ENCODE measurements at places on chromosomes 3 and 15. TPM values are rescaled to one million over a fixed set of nuclear protein-coding genes. Genes with fewer than 3 reads are reported as not detected.
A peak's percentile ranks its signal among the peaks of the same experiment; 100 is the strongest.

The GOLGA6L7 gene
- total RNA-seq = not detected

The EPHB1 gene
- total RNA-seq = 17.4 TPM

The ITIH3 gene
- total RNA-seq = not detected

The MFGE8 gene
- total RNA-seq = 66.0 TPM

The TNNC1 gene
- 1.2 TPM for total RNA-seq

The DNAH1 gene
- 0.35 TPM for total RNA-seq

The GOLGA8T gene
- 0.30 TPM for total RNA-seq

The CX3CR1 gene
- not detected for total RNA-seq

The SCG5 gene
- 2.4 TPM for total RNA-seq

The ADIPOQ gene
- not detected for total RNA-seq

The FBLN2 gene
- total RNA-seq = 9.4 TPM

The OR5K2 gene
- total RNA-seq = not detected

The ACP3 gene
- total RNA-seq = not detected

- DNase-seq = no peak
These were observed 693.7 kb downstream of the MCTP2 start for GRCh38 chr15:94924971-94925598.

DNA sequence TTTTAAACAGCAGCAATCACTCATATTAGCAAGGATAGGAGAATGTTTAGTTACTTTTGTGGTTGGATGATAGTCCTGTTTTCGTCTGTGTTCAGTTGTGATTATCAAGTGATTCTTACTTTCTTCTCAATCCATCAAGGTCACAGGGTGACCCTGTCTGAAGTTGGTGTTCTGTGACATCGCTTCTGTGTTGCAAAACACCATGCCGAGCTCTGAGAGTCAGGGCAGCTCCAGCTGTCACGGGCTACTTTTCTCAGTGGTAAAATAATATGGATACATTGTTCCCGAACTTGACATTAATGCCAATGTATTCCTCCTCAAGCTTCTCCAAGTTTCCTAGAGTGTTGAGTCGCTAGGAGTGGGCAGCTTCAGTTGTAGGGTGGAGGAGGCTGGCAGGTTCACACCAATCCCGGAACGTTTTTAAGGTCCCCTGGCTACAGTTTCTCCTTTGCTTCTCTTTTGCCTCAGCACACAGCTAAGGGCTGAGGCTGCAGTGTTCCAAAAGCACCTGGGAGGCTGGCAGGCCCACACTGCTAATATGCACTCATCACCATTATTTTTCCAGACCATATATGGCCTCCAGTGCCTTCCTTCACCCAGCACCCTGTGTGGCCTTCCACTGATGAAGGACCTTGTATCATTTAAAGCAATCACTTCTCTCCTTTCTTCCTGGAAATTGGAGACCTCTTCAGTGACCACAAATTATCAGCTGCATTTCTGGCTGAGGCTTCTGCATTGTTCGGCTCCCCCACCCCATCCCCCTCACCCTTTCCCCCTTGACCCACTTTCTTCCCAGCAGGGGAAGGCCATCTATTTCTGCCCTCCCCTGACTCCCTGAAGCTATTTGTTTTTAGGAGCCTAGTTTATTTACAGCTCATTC, 25.8 kb downstream of the COLQ start:
- DNase-seq = no peak

GRCh38 chr15:56586206-56586605, 121.3 kb upstream of the MNS1 start:
- DNase-seq = no peak

GRCh38 chr3:14297784-14298236, 104.6 kb upstream of the SLC6A6 start:
- DNase-seq = no peak

GRCh38 chr3:149881879-149882278, 68.9 kb downstream of the RNF13 start:
- no peak for DNase-seq

GRCh38 chr3:141129541-141130011, 78.4 kb downstream of the SPSB4 start:
- no peak for DNase-seq

DNA sequence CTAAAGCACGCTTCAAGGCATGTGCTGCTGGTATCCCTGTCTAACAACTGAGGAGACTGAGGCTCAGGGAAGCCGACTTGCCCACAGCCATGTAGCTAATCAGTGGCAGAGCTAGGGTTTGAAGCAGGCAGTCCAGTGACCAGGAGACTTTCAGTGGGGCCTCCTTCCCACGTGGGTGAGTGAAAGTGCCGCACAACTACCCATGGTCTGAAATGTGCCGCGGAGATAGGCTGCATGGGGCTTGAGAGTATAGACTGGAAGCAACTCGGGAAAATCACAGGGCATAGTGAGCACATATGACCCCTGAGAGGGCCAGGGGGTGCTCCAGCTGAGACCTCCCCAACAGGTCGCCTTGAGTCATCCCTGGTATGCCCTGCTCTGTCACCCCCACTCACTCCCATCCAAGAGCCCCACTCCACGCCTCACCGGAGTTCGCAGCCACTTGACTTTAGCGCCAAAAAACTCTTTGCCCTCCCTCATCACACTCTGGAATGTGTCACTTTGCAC, 19.1 kb downstream of the FAM174B start:
- DNase-seq = no peak

- DNase-seq = peak; percentile 65
These were observed 17.8 kb upstream of the ERICH6 start for GRCh38 chr3:150721285-150722130.

GRCh38 chr15:58410353-58410752, 21.4 kb upstream of the LIPC start:
- DNase-seq = peak; percentile 77

DNA sequence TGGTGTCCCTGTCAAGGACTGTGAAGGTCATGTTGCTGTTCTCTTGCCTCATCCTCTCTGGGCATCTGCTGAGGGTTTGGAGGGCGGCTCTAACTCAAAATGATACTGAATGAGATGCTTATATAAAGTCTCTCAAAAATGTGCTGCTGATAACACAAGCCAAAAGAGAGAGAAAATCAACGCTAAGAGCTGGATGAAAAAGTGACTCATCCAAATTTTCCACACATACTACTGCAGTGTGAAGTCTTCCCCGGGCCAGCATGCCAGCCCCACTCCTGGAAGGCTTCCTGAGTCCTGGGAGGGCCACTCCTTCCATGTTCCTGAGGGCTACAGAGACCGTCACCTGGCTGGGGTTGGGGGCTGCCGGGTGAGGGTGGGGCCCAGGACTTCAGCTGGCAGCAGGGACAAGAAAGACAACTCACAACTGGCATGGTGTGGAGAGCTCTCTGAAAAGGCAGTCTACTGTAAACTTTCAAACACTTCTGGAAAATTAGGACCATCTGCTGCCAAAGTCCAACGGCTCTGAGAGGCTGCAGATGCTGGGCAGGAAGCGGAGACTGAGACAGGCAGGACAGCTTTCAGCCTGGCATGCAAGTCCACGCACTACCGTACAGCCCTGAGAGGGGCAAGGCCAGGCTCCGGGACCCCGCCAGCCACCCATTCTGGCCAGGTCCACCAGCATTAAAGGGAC, 200.3 kb downstream of the ADAMTS17 start:
- DNase-seq = no peak

- no peak for DNase-seq
These were observed 62.0 kb upstream of the MRPL3 start for GRCh38 chr3:131564812-131565211.

DNA sequence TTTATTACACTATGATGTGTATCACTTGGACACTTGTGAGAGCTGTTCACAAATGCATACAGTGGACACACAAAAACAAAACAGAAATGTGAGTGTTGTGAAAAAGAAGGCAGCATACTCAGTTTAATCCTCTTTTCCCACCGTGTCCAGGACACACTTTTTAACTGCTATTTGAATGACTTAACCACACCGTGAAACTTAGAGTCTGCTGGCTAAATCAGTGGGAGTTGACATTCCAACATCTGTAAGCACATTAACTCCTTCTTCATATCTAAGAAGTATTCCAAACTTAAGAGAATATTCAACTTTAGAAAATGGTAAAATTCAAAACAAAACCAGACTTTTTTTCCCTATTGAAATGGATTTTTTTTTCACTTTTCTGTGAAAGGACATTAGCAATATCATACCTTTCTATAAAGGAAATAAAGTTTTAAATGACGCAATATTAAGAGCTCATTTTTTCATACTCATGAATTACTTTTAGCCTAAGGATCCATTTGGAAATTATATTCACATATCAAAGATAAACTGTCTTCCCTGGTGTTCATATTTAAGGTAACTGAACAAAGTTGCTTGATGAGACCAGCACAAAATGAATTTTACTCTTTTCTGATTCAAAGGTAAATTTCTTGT, 316.6 kb downstream of the RBMS3 start:
- peak; percentile 43 for DNase-seq

GRCh38 chr15:98221144-98221543, 260.6 kb downstream of the ARRDC4 start:
- DNase-seq = no peak

DNA sequence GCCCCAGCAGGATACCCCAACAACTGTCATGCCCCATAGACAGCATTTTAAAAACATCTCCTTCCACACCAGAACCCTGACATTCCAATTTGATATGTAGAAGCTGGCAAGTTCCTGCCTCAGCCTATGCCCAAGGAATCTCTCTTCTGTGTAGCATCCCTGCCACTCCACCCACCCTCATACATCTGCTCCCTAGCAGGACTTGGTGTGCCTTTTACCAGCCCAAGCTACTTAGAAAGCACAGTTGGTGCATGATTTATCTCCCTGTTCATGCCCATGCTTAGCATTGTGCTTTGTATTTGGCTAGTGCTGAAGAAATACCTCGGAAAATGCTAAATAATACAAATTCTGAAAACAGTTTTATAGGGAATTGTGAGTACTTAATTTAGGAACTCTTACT, 236.9 kb upstream of the HES1 start:
- DNase-seq = no peak

DNA sequence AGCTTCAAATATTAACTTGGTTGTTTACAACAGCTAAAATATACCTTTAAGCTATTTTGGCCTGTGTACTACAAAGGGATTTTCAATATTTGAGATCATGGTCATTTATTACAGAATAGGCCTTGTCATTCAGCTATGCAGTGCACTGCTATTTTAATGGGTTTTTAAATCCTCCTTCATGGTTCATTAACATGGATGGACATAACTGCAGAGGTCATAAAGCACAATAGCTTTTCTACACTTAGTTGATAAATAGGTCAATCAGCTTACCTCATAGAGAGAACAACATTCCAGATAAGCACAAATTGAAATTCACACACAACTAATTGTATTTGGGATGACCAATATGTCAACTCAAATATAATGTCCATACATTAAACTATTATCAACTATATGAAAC, 403.7 kb downstream of the CNTN3 start:
- no peak for DNase-seq

GRCh38 chr3:135860761-135861160, 104.8 kb upstream of the PPP2R3A start:
- no peak for DNase-seq

GRCh38 chr3:181454451-181455027, 257.2 kb upstream of the SOX2 start:
- no peak for DNase-seq

DNA sequence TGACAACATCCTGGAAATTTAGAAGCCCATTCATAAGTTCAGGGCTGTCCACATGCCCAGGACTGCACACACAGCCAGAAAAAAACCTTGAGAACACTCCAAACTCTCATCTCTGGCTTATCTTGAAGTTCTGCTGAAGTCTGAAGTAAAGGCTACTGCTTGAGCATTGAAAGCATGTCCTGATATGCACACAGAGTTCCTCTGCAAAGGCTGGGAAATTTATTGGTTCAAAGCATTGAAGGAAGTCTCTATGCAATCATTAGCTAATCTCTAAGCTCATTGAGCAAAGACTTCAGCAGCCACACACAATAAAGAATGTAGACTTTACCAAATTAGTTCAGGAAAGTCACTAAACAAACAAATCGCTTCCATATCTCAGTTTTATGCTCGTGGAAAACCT, 162.0 kb upstream of the STT3B start:
- DNase-seq = peak; percentile 52

GRCh38 chr3:50272911-50273688, 4.2 kb downstream of the SEMA3B start:
- DNase-seq = peak; percentile 45

GRCh38 chr3:151625086-151625485, 108.6 kb upstream of the AADACL2 start:
- no peak for DNase-seq

DNA sequence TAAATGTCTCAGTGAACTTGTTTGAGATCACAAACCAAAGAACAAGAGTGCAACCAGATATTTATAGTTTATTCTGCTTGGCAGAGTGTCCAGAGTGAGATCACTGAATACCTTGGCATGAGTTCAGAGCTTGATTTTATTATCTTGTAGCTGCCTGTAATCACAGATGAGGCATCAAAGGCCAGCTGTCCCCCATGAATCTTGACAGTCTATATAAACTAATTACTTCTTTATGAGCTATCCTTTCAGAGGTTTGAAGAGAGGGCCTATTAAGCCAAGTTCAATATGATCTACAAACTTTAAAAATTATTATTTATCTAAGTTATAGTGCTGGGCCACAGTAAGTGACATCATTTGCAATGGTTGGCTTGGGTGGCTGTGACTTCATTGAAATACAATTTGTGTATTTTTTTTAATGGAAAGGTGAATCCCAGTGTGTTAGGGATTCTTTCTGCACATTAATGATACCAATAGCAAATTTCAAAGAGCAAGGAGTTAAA, 251.5 kb downstream of the CLSTN2 start:
- DNase-seq = peak; percentile 76

GRCh38 chr15:51093839-51094605, 684 bp downstream of the TNFAIP8L3 start:
- DNase-seq = no peak

GRCh38 chr3:168820810-168821415, 725.2 kb upstream of the GOLIM4 start:
- no peak for DNase-seq

GRCh38 chr15:73389971-73390544, 21.3 kb upstream of the HCN4 start:
- DNase-seq = no peak

GRCh38 chr3:182392182-182392937, 400.9 kb upstream of the ATP11B start:
- DNase-seq = no peak

DNA sequence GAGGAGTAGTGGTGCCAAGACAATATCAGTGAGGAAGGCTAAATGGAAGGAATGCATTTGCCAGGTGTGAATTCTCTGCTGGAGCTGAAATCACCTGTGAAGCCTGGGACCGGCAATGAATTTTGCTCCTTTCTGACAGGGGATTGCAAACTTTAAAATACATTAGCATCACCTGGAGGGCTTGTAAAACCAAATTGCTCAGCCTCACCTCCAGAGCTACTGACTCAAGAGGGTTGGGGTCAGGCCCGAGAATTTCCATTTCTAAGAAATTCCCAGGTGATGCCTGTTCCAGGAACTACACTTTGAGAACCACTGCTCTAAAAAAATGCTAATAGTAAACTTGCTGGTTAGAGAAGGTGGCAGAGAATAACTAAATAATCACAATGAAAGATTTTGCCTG, 445.6 kb upstream of the RBMS3 start:
- no peak for DNase-seq

DNA sequence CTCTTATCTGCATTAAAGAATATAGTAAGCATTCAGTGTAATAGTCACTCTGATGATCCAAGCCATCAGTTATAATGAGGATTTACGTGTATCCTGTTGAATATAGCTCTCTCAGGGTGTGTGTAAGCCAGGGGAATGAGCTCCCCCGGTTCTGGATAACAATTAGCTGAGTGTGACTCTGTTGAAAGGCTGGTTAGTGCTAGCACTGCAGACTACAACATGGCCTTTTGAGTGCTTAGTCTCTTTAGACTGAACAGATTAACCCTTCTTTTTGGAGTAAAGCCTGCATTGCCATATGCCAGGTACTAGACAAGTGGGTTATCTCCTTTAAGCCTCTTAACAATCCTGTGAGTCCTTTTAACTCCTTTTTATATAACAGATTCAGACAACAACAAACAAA, 119.5 kb downstream of the TMEM108 start:
- DNase-seq = no peak

GRCh38 chr3:184690192-184690883, 21.5 kb downstream of the MAGEF1 start:
- no peak for DNase-seq
